ENCODE measurements at places on chromosomes 16 and 17.

DNA sequence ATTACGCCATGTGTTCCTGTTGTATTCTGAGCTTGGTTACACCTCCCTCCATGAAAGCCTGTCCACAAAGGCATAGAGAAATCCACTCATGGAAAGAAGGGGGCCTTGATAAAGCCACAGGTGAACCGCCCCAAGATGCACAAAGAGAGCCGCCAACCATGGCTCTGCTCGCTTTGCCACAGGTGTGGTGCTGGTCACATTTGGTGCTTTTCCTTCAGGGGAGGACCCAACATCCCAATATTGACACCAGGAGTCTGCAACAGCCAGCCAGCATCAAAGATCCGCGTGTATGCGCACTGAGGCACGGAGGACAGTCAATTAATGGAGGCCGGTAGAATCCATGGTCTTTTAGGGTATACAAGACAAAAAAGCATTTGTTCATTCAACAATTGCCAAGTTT, 7.3 kb downstream of the ABCA3 start:
- no peak for DNase-seq

DNA sequence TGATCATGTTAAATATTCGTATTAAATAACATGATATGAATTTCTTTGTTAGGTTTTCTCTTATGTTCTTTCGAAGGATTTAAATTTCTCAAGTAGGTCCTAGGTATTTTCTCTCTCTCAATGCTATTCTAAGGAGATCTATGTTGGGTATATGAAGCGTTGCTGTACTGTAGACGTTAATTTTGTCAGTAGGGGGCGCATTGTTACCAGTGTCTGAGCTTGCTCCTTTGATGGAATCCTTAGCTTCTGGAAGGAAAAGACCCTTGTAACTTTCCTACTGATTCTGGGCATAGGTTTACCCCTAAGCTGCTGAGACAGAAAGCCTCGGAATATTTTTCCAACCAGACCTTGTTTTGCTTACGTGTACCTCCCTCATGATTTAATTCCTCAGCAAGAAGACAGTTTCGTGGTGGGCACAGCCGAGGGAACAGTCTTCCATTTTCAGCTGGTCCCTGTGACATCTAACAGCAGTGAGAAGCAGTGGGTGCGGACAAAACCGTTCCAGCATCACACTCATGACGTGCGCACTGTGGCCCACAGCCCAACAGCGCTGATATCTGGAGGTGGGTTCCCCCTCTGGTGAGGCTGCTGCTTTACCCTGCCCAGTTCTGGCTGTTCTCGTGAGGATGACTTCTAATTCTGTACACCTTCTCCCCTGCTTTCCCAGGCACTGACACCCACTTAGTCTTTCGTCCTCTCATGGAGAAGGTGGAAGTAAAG, 17.9 kb downstream of the UTP4 start:
- no peak for DNase-seq

- DNase-seq = no peak
These were observed 3.1 kb upstream of the ZNF469 start for GRCh38 chr16:88379694-88380040.

DNA sequence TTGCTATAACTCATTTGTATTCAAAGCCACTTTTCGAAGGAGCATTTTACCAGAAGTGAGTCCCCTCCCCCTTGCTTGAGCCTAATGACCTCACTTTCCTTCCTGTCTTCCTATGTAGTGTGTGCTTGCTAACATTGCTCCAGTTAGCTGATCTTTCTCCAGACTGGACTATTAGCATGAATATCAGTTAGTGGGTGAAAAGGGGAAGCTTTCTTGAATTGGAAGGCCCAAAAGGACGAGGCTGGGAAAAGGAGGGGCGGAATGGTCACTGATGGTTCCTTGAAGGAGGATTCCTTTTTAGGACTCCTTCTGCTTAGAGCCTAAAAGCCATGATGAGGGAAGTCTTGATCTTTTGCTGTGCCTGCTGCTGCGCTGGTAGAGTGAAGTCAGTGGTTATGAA, 11.9 kb downstream of the MAP3K3 start:
- DNase-seq = no peak

- no peak for DNase-seq
These were observed 263.6 kb upstream of the DYNLRB2 start for GRCh38 chr16:80277182-80277581.

DNA sequence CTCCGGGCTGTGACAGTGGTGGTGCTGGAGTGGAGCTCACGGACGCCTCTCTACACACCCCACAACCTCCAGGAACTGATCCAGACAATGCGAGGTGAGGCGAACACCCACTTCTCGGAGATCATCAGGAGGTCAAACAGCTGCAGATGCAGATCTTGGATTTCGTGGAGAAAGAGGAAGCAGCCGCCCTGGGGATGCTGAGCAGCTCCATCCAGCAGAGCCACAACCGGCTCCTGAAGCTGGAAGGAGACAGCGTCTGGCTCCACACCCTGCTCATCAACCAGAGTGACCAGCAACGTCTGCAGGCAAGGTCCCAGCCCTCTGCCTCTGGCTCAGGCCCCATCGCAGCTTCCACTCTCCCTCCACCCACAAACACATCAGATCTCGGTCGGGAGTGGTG, 13.2 kb upstream of the SLC16A5 start:
- no peak for DNase-seq

All from amygdala (tissue), 56 donors.